ENCODE measurements at places on chromosomes 11 and 22.

- DNase-seq, result peak; percentile 36
Observed at GRCh38 chr22:39148727-39149535, 3.5 kb downstream of the CBX7 start.

DNA sequence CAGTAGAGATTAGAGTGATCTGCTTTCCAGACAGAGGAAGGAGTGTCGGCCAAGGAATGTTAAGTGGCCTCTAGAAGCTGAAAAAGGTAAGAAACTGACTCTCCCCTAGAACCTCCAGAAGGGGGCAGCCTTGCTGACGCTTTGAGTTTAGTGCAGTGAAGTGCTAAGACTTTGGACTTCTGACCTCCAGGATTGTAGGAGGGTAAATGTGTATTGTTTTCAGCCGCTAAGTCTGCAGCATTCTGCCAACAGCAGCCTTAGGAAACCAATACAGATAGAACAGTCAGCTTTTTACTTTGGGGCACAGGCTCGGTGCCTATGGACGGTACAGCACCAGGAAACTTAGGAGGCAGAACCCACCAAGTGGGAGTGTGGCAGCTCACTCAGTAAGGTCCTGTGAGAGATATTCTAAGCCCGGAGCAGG, 3.6 kb upstream of the TBC1D22A start:
- DNase-seq, result peak; percentile 60

- DNase-seq, result peak; percentile 15
Observed at GRCh38 chr22:37336579-37336978, 54.3 kb downstream of the CYTH4 start.

DNA sequence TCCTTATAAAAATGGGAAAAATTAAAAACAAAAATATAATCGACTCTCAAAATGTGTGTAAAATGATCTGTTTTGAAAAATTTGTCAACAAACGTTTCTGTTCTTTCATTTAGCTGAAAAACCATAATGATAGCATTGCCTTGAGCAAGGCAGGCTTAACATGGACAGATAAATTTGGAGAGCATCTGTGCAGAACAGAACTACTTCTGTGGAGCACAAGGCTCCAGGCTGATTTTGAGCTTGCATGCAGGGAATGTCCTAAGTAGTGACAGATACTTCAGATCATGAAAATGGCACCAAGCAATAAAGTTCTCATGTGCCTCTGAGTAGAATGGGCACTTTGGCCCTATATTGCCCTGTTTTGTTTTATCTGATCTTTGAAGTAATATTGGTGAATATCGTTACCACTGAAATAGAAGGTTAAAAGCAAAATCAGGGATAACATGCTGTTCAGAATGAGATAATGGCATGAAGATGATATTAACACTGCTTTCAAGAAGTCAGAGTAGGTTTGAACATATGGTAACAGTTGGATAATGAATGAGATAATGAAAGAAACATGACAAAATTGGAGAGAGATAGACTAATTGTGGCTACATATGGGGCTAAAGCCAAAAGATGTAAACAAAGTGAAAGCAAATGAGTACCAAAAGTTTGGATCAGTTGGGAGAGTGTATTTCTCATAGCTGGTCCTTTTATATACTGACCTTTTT, 730.5 kb upstream of the CCDC179 start:
- DNase-seq, result no peak

Data from erythroblast (primary cell).